Stimulated activated CD4-positive, alpha-beta T cell treated with anti-CD3 and anti-CD28 coated beads, Interleukin-12 subunit alpha, Interleukin-12 subunit beta, amount 100 ng/mL, for 48 hours (primary cell): ENCODE measurements at places on chromosomes 11 and 22.
A peak's percentile ranks its signal among the peaks of the same experiment; 100 is the strongest.

- no peak for DNase-seq
Measured at GRCh38 chr11:15104166-15104565, 10.6 kb upstream of the INSC start.

DNA sequence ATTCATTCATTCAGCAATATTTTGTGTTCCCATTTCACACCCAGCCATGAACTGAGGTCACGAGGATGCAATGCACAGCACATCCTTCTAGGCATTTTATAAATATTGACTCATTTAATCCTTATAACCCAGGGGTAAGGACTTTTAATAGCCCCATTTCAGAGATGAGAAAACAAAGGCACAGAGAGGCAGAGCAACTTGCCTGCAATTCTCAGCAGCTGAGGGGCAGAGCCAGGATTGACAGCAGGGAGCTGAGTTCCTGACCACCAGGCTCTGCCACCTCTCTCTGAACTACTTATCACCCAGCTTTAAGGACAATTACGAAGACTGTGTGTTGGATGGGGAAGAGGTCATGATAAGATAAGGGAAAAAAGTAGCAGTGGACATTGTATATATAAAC is 12.8 kb upstream of the FGF3 start:
- DNase-seq: no peak

- peak; percentile 84 for DNase-seq
Measured at GRCh38 chr11:70202920-70203750, at the start of gene FADD. TSS of gene FADD (plus strand) at chr11:70203296. CDS start at chr11:70203460, 164 bp downstream.

DNA sequence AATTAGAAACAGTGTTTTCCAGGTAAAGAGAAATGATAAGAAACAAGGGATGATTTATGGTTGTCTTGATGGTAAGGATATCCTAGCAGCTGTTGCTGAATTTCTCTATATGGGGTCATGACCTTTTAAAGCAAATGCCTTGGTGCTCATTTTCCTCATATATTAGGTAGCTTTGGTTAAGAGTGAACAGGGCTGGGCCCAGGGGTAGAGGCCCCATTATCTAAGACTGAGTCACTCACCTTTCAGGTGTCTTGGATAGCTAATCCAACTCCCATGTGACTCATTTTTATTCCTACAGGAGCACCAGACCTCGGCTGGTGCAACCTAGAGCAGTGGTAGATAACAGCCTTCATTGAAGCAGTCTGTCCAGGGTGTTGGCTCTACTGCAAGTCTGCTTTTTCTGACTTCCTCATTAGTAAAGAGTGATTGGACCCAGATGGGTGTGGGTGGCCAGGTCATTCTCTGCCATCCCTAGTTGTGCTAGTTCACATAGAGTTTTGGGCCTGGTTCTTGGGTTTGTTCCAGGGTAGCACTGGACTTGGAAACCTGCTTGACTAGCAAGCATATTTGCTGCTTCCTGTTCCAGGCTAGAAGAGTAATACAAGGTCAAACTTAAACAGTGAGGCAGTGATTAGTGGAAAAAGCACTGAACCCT is 37.4 kb downstream of the CTNND1 start:
- DNase-seq: no peak

DNA sequence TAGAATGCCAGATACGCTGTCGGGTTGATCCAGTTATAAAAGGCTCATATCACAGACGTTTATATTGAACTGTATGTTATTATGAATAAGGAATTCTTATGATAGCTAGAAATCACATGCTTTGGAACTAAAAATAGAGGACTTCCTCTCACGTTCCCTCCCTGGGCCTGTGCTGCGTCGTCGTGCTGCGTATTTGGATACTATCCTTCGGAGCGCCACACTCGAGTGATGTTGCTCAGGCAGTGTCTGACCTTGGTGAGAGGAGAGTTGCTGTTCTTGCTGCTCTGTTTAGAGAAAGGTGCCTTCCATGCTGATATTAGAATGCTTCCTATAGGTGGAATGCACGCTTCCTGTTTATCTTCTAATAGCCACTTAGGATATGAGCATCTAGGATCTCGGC is 20.2 kb upstream of the ST14 start:
- DNase-seq: no peak

DNA sequence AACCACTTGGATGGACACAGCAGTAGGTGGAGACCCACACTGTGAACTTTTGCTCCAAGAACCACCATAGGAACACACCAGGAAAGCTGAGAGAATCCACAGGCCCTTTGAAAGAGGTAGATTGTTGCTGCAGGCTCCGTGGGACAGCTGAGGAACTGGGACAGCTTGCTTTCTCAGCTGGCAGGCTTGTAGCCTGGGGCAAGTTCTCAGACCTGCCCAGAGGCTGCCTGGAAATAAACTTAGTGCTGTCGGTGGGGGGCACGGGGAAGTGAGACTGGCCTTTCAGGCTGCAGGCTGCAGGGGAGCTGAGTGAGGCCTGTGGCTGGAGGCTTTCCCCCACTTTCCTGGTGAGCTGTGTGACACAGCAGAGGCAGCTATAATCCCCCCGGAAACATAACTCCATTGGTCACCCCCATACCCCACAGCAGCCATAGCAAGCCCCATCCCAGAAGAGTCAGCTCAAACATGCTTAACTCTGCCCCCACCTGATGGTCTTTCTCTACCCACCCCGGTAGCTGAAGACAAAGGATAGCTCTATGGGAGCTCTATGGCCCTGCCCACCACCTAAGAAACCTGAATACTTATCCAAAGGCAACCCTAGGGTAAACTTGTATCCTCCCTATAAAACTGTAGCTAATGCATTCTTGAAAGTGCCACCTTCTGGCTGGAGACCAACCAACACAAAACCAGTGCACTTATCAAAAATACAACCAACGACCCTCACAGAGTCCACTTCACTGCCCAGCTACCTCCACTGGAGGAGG is 21.4 kb upstream of the ACRV1 start:
- DNase-seq: no peak

DNA sequence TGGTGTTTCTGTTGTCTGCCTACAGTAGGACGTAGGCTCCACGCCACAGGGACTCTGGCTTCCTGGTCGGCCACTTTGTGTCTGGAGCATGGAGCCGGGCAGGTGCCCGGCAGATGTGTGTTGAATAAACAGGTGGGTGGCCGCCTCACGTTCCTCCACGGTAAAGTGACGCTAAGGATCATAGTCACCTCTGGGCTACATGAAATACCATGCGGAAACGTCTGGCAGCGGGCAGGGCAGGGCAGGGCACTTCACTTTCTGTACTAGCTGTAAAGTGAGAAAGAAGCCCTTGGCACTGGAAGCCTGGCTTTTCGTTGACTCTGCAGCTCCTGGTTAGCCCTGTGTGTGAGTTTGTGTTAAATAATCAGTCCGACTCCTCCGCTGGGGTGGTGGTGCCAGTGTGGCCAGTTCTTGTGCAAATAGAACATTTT is 52.4 kb downstream of the MCM5 start:
- no peak for DNase-seq

DNA sequence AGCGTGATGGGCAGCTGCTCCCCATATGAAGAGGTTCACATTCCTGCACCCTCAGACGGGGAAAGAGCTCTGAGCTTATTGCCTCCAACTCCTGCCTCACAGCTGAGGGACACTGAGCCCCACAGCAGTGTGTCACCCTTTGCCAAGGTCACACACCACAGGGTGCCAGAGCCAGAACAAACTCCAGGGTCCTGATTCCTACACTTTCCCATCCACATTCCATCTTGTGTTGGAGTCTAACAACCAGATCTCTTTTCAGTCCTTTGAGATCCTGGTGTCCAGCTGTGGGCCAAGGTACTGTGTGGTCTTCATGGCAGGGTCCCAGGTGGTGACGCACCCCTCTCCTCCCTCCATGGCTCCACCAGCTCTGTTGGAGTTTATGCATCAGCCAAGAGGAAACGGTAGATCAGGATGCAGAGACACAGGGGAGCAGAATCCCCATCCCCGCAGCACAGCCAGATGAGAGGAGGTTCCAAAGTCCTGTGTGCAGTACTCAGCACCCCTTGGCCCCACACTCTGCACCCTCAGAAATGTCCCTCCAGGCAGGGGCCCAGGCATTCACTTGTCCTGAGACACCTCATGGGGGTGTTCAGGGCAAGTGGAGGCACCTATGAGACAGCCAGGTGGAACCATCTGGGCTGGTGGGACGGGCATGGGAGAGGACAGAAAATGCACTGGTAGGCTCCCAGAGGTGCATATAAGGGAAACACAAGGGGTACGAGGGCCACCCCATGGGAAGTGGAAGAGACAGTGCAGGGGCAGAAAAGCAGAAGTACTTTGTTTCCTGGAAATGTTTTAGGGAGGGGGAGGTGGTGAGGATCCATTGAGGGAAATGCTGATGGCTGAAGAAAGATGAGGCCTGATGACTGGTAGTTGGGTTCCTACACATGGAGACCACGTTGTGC is 32.6 kb upstream of the GNAZ start:
- DNase-seq: no peak

DNA sequence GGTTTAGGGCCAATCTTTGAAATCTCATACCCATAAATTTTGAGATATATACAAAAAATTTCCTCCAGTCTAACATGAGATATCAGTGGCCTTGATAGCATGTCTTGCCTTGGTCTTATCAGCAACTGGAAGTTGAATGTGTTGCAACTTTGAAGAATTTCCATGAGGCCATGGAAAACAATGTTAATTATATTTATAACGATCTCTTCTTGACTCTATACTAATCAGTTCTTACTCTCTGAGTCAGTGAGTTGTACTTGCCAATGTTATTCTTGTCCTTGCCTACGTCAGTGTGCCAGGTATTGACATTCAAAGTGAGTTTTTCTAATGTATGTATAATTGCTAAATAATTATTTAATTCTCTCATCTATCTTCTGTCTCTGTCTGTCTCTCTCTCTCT is 535.1 kb downstream of the KCNA4 start:
- no peak for DNase-seq

- DNase-seq: no peak
Measured at GRCh38 chr11:13958641-13959400, 3.7 kb upstream of the SPON1 start.

DNA sequence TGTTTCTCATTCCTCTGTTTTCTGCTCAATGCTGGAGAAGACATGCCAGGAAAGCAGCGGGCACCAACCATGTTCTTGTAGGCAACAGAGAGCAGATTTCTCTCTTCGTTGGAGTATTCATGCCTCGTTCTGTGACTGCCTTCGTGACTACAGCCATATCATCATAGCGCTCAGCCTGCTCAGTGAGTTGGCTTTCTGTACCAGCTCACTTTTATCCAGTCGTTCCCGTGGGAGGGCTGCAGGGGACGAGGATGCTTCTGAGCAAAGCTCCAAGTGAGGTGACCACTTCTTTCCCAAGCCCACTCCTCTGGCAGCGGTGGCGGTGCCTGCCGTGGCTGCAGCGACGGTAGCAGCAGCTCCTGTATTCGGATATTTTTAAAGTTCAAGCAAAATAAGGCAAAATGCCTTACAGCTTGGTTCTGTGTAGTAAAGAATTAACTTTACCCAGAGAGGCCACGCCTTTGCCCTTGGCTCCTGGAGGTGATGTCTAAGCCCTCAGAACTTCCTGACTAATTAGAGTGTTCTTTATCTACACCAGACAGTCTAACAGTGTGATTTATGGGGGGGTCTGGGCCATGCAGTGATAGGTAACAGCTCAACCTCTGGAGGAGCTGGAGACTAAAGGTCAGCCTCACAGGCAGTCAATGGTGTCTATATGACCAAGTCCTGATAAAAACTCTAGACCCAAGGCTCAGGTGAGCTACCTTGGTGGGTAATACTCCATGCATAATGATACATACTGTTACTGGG is 35.3 kb downstream of the LDHAL6A start:
- no peak for DNase-seq

GRCh38 chr11:2325123-2325522 is 23.3 kb downstream of the TSPAN32 start:
- DNase-seq: no peak

DNA sequence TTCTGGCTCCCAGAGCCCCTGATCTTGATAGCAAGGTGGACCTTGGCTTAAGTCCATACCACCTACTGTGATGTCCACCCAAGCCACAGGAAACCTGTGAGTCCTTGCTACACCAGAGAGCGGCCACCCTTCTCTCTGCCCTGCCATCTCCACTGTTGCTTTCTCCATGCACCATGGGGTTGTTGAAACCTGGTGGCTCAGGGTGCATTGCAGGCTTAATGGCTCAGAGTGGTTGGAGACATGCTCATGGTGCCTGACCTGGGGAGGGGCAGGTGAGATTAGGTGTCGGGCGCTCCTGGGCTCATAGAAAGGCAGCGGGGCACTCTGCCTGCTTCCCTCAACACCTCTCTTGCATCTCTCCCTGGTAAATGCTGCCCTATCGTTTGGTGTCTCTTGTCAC is 25.0 kb upstream of the CACNG2 start:
- DNase-seq: no peak

DNA sequence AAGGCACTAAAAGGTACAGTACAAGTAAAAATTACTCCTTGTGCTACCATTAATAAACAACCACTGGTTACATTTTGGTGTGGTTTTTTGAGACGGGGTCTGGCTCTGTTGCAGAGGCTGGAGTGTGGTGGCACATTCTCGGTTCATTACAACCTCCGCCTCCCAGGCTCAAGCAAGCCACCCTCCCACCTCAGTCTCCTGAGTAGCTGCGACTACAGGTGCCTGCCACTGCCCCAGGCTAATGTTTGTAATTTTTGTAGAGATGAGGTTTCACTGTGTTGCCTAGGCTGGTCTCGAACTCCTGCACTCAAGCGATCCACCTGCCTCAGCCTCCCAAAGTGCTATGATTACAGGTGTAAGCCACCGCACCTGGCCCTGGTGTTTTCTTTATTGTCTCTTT is 20.8 kb downstream of the TAF1D start:
- no peak for DNase-seq

DNA sequence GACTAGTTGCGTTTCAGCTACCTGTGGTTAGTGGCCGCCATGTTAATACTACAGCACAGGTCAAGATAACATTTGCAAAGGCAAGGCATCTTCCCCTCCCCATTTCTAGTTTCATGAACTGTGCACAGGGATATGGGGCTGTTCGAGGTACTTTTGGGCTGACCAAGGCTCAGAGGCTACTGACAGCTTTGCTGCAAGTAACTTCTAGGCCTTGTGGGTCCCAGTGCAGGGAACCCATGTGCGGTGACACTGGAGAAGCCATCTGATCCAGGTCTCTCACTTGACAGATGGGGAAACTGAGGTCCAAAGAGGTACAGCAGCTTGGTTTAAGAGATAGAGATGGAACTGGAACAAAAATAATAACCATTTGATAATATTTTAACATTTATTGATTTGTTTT is 13.6 kb downstream of the TIMP3 start:
- no peak for DNase-seq

GRCh38 chr22:41524809-41525449 is 19.3 kb downstream of the POLR3H start:
- peak; percentile 33 for DNase-seq

DNA sequence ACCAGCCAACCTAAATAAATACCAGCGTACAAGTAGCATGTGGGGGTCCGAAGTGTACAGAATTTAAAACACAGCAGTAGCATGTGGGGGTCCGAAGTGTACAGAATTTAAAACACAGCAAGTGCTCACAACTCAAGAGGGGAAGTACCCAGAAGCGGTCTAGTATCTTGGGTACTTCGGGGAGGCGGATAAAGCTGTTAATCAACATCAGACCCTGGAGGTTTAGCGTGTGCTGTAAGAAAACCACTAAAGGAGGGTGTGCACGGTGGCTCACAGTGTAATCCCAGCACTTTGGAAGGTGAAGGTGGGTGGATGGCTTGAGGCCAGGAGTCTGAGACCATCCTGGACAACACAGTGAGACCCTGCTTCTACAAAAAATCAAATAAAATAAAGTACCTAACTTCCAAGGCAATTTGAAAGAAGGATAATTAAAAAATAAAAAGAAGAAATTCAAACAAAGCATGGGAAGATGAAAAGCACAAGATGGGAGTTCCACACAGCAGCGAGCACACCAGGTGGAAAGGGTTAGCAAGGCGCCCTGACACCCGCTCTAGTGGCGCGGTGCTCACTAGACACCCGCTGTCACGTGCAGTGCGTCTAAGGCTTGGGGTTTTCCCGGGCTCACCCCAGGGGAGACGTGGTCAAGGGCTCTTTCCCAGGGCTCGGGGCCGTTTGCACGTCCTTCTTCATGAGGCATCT is 35.0 kb upstream of the MOB2 start:
- no peak for DNase-seq
